NCI-H1930 (cell line): ENCODE measurements at places on chromosomes 1 and 21.

DNA sequence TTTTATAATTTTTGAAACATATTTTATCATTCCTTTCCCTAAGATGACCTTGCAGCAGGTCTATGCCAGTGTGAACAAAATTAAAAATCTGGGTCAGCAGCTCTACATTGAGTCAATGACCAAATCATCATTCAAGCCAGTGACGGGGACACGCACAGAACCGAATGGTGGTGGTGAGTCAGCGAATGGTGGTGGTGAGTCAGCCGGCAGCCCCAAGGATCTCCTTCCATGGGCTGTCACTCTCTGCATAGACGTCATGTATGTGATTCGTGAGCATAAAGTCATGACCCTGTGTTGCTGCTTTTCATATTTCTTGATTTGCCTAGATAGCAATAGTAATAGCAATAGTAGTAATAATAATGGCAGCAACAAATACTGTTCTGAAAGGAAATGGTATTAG is 26.3 kb downstream of the PER3 start:
- DNase-seq, result no peak

DNA sequence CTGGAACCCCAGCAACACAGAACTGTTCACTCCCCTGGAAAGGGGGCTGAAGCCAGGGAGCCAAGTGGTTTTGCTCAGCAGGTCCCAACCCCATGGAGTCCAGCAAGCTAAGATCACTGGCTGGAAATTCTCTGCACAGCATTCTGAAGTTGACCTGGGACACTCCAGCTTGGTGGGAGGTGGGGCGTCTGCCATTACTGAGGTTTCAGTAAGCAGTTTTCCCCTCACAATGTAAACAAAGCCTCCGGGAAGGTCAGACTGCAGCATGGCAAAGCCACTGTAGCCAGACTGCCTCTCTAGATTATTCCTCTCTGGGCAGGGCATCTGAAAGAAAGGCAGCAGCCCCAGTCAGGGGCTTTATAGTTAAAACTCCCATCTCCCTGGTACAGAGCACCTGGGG is 59.7 kb downstream of the INKA2 start:
- DNase-seq, result no peak

DNA sequence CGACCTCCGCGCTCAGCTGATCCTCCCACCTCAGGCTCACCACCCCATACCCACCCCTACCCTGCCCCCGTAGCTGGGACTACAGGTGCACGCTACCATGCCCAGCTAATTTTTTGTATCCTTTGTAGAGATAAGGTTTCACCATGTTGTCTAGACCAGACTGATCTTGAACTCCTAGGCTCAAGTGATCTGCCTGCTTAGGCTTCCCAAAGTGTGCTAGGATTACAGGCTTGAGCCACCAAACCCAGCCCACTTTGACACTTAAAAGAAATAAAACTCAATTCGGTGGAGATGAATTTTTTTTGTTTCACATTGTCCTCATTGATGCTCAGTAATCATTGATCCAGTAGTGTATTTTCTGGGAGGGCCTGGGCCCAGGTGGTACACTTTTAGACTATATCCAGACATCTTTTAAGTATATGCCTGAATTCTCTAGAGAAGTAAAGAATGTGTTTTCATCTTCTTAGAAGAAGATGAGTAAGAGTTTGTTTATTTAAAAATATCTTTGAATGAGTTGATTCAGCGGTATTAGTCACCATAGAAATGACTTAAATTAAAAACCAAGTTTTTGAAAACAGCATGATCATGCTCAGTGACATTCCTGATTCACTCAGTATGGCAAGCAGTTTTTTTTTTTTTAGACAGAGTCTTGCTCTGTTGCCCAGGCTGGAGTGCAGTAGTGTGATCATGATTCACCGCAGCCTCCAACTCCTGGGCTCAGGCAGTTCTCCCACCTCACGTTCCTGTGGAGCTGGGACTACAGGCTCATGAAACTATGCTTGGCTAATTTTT is 57.8 kb downstream of the EPB41 start:
- DNase-seq, result no peak

DNA sequence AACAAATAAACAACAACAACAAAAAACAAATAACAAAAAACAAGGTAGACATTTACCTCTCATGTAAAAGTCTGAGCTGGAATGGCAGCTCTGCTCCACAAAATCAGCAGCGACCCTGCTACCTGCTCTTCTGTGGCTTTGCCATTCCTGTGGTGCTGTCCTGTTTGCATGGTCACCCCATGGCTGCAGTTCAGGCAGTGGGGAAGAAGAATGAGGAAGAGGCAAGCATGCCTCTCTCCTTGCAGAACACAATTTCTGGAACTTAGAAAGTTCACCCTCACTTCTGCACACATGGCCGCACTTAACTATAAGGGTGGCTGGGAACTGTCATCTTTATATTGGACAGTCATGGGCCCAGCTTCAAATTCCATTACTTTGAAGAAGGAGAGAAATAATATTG is 84.8 kb upstream of the GNG12 start:
- DNase-seq, result no peak
